ENCODE measurements at places on chromosomes 16 and 17.

GRCh38 chr17:45883063-45883462 lies 11.3 kb upstream of the MAPT start:
- DNase-seq, result no peak

DNA sequence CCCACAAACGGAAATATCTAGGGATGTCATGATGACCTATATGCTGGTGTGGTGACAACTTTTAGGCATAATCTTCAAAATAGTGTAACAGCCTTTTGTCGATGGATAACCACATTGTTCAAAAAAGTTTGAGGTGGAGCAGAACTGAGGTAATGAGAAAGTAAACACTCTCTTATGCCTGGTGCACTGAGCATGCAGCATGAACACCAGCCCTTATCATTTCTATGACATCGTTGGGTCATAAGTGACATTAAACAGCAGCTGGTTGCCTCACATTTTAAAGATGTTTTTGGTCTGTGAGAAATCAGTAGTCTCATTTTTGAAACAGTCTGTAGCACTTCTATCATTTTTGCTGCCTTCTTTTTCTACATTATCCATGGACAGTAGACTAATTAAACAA lies 1.8 kb downstream of the KRT23 start:
- no peak for DNase-seq

DNA sequence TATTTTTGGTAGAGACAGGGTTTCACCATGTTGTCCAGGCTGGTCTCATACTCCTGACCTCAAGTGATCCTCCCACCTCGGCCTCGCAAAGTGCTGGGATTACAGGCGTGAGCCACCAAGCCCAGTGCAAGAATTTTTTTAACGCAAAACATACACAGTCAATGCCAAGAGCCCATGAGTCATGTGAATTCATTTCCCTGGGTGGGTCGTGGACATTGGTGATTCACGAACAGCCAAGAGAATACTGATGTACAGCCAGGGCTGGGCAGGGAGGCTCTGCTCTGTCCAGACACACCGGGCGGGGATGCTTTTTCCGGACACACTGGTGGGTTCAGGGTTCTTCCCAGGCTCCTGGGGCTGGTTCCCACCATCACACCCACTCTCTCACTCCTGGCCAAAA lies 17.7 kb downstream of the SLC38A8 start:
- DNase-seq, result no peak

DNA sequence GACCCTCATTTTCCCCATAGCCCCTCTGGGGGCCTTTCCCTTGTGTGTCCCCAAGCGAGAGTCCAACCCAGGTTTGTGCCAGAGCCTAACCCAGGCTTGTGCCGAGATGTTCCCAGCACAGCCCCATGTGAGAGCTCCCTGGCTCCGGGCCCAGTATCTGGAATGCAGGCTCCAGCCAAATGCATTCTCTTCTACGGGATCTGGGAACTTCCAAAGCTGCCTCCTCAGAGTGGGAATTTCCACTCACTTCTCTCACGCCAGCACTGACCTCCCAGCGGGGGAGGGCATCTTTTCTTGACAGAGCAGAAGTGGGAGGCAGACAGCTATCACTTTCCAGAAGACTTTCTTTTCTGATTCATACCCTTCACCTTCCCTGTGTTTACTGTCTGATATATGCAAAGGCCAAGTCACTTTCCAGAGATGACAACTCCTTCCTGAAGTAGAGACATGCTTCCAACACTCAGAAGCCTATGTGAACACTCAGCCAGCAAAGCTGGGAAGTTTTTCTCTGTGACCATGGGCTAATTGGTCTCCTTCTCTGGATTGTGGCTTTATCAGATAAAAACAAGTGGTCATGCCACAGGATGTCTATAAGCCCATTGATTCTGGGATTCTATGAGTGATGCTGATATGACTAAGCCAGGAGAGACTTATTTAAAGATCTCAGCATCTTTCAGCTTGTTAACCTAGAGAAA lies 2.5 kb upstream of the CCL2 start:
- DNase-seq, result no peak

GRCh38 chr16:53429221-53429943 lies 4.9 kb upstream of the RBL2 start:
- DNase-seq, result no peak

- DNase-seq, result no peak
Observed at GRCh38 chr16:2163211-2163881, 7.8 kb downstream of the TRAF7 start.

DNA sequence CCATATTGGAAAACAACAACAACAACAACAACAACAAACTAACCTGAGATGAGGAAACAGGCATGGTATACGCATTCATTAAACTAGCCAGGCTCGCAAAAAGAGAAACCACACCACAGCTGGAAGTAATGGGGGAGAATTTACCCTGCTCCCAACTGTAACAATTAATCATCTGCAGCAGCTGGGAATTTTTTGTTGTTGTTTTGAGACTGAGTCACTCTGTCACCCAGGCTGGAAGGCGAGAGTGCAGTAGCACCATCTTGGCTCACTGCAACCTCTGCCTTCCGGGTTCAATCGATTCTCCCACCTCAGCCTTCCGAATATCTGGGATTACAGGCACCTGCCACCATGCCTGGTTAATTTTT lies 16.3 kb downstream of the PRPSAP1 start:
- no peak for DNase-seq

GRCh38 chr16:86306811-86307513 lies 203.4 kb upstream of the FOXF1 start:
- no peak for DNase-seq

- no peak for DNase-seq
Observed at GRCh38 chr17:50458270-50458669, 10.4 kb downstream of the CHAD start.
